ENCODE measurements at places on chromosomes 3 and 15.

DNA sequence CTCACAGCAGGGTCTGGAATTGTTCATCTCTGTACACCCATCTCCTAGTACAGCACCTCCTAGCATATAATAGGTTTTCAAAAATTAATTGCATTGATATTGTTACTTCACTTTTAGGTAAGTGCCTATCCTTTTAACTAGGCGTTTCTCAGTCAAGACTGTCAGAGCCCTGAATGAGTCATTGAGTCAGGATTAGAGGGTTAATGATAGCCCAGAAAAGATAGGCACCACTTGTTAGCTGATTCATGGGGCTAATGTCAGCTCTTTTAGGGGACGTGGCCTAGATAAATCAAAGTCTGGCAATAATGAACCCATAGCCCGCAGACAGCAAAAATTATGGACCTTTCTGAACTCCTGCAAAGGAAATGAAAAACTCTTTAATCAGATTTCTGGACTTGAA, 42.9 kb downstream of the TIMP4 start:
- no peak for DNase-seq

DNA sequence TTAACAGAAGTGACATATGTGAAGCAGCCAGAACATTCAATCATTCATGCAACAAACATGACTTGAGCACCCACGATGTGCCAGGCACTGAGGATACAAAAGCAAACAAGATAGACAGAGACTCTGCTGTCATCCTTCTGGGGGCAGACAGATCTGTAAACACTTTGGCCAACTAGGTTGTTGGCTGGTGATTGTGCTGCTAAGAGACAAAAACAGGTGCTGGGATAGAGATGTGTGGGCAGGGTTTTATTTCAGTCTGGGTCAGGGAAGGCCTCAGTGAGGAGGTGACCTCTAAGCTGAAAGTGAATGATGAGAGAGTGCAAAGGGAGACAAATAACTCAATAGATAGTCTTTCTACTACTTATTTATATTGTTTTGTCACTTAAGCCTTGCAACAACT, 147.0 kb upstream of the VEPH1 start:
- no peak for DNase-seq

GRCh38 chr3:12342151-12342550, 53.3 kb downstream of the PPARG start:
- no peak for DNase-seq

DNA sequence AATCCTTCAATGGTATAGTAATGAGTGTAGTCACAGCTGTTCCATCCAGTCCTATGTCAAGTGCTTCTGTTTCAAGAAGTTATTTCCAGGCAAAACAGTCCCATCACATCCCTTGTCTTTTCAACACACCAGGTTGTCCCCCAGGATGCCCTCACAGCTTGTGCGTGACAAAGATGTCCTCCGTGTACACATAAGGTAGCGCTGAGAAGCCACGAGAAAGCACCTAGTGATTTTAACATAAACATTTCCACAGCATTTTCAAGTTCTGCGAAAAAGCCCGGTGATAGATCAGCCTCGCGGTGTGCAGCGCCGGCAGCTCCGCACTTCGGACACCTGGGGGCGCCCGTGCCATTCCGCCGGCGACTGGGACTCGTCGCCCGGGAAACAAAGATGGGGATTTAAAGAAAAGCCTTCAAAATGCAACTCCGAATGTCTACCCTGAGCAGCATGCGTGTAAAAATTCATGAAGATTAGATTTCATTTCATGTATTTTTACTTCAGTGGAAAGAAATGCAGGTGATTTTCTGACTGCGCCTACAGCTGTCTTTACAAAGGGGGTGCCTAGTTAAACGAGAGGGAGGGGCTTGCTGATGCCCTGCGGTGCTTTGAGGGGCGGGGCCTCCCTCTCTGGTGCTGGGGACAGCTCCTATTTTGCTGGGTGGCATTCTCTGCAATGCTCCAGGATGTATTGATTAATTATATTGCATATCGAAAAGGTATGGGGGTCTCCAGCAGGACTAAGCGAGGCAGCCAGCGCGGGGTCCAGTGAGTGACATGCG, 49.9 kb downstream of the KY start:
- DNase-seq, result peak; percentile 35

- DNase-seq, result no peak
Measured at GRCh38 chr15:66771351-66771650, 69.3 kb downstream of the SMAD6 start.

GRCh38 chr3:15873415-15873814, 75.6 kb upstream of the ANKRD28 start:
- no peak for DNase-seq

DNA sequence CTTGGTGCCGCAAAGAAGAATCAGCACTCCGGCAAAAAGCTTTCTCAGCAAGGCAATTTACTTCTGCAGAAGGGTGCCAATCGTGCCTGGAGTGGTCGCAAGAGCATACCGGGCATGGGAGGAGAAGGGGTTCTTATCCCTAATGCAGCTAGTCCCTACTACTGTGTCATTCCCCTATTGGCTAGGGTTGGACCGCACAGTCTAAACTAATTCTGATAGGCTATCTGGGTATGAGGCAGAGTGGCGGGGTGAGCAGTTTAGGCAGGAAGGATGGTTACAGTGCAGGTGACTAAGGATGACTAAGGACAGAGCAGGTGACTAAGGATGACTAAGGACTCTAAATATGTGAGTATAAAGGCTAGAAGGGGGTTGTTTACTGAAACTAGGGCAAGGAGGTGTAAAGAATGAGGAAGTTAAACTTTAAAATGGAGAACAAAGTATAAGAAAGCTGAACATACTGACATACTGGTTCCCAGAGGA, 52.9 kb downstream of the PGBD4 start:
- DNase-seq, result no peak

DNA sequence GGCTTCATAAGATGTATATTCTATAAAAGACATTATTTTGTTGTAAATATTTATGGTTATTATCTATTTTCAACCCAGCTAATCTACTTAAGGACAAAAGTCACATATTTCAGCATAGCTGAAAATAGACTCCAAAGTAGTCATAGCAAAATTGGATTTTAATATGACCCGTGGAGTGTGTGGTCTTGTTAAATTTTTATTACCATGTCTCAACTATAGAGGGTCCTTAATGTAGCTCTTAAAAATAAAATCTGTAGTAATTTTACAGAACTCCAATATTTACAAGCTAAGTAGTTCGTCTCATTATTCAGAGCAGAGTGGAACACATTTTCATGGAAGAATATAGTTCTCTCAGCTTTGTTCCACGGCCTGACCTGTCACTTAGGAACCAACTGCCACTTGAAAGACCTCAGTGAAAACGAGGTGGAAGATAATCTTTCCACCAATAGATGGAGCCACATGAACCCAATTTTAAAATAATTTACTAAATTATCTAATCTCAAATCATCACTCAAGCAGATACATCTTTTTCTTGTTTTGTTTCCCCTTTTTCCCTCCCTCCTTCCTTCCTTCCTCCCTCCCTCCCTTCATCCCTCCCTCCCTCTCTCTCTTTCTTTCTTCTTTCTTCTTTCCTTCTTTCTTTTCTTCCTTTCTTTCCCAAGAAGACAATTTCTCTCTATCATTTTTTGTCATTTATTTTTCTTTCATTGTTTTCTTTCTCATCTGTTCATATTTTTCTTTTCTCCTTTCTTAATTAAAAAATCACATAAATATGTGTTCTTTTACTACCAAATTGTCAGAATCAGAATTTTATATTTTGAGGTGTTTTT, 97.2 kb downstream of the CLDN1 start:
- DNase-seq, result no peak

- no peak for DNase-seq
Measured at GRCh38 chr3:63467392-63467791, 185.1 kb upstream of the SNTN start.

GRCh38 chr15:76932135-76932966, 802 bp downstream of the RCN2 start:
- no peak for DNase-seq

DNA sequence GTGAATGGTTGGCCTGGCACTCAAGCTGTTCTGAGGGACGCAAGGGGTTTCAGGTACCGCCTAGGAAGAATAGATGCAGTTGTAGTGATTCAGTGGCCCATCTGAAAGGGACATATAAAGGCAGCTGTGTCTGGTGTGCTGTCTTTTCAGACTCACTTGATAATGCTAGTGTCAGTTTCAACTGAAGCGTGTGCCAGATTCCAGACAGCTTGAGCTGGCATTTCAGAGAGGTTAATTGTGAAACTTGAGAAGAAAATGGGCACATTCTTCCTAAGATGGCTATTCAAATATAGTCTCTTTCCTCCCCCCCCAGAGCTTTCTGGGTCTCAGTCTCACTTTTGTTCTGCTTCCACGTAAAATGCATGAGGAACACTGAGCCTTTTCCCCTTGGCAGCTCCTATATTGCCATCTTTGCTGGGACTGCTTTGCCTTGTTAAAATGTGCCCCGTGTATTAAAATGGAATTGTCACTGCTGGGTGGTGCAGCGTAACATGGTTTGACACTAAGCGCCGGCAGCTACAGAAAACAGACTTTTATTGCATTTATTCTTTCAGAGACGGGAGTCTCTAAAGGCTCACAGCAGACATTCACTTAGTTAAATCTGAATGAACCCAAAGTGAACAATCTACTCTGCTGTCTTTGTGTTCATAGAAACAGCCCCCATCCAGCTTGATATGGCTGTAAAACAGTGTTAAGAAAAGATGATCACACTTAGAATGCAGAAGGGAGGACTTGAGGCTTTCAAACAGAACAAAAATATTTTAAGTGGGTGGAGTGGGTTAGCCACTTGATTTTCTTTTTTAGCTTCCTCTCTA, 478.7 kb downstream of the RBMS3 start:
- DNase-seq, result no peak
